ENCODE measurements at places on chromosomes 6 and 20. TPM values are rescaled to one million over a fixed set of nuclear protein-coding genes. Genes with fewer than 3 reads are reported as not detected.

DNA sequence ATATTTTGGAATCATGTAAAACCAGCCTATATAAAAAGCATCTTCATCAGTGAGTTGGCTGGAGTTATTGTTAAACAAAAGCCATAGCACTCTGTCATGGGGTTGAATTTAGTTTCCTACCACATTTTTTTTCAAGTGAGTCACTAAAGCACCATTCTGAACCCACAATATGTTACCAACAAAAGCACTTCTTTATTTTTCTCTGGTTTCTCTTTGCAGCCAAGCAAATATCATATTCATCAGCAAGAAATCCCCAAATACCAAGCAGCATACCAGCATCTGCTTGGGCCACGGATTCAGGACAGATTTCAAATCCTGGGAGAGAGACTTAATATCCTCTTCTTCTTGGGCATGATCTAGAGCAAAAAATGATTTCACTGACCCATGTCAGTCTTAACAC is 441.4 kb downstream of the BCKDHB start:
- no peak for DNase-seq

DNA sequence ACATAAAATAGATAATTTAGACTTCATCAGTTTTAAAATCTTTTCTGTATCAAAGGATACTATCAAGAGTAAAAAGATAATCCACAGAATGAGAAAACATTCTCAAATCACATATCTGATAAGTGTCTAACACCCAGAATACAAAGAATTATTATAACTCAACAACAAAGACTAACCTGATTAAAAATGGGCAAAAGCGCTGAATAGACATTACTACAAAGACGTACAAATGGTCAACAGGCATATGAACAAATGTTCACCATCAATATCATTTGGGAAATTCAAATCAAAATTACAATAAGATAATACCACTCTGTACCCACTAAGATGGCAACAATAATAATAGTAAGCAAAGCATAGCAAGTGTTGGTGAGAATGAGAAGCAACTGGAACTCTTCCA is 503.8 kb downstream of the CDH26 start:
- DNase-seq = no peak

DNA sequence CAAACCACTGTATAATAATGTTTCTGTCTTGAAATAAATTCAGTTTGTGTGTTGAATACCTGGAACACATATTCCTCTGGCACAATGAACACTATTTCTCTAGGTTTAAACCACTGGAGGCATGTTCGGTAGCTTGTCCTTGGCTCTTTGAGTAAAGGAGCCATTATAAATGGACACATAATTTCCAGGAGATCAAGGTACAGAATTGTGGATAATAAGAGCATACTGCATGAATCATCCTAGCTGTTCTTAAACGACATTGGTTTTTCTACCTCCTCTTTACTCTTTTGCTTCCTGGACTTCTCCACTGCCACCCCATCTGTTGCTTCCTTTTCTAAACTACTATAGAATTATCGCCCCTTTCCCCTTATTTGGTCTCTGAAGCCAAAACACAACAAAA is 1.2 kb downstream of the CENPW start:
- DNase-seq = no peak

DNA sequence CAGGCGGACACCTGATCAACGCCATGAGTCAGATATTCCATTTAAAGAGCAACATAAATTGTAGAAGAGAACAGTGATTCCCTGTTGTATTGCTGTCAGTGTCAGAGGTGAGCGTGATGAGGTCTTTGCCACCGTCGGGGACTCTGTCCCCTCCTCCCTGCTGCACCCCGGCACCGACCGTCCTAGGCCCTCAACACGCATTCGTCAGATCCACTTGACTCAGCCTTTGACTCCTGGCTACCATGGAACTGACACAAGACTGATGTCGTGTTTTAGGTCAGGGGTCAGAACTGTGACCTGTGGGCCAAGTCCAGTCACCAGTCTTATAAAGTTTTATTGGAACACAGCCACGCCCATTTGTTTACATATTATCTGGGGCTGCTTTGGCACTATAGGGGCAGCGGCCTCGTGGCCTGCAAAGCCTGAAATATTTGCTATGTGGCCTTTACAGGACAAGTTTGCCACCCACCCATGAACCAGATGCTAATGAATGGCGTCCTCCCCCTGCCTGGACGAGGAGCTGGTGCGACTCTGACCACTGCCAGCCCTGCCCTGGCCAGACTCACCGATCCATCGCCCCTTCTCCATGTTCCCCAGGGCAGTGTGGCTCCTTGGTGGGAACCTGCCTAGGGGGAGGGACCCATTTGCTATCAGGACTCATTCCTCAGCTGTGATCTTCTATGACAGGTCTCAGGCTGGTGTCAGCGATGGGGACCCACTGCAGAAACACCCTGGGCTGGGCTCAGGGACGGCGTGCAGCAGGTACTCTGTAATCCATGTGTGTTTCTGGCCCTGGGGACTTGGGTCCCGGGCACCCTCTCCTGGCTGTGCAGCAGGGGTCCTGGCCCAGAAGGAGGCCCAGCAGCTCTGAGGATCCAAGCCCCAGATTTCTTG is 37.5 kb upstream of the PHACTR3 start:
- DNase-seq = no peak

DNA sequence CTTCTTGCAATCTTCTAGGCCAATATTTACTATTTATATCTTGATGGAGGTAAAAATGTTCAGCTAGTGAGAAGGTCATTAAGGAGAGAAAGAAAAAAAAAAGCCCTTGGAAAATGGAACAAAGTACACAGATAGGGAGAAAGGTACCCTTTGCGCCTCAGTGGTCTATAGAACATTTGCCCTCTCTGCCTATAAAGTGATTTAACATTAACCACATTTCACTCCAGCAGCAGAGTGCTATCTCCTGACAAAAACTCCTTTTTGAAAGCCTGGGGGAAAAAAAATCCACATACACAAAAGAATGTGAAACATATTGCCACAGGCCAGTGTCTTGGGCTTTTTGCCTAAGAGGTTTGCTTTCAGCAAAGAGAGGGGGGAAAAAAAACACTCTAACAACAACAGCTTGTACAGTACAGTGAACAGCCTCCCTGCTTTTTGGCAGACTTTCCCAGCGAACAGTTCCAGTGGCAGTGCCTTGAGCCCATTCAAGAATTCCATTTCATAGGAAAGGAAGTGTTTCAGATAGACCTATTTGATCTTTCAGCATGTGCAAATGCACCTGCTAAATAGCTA is 695 bp downstream of the ARHGAP18 start:
- DNase-seq = no peak

GRCh38 chr6:10030942-10031537 is 383.8 kb downstream of the TFAP2A start:
- DNase-seq = no peak

GRCh38 chr20:56987986-56988385 is 278.5 kb downstream of the BMP7 start:
- no peak for DNase-seq

GRCh38 chr20:44746367-44747165 is 901 bp downstream of the KCNK15 start:
- no peak for DNase-seq

- DNase-seq = no peak
Observed at GRCh38 chr6:142357879-142358278, 56.1 kb downstream of the ADGRG6 start.

GRCh38 chr6:169142538-169142844 is 111.2 kb downstream of the THBS2 start:
- no peak for DNase-seq

DNA sequence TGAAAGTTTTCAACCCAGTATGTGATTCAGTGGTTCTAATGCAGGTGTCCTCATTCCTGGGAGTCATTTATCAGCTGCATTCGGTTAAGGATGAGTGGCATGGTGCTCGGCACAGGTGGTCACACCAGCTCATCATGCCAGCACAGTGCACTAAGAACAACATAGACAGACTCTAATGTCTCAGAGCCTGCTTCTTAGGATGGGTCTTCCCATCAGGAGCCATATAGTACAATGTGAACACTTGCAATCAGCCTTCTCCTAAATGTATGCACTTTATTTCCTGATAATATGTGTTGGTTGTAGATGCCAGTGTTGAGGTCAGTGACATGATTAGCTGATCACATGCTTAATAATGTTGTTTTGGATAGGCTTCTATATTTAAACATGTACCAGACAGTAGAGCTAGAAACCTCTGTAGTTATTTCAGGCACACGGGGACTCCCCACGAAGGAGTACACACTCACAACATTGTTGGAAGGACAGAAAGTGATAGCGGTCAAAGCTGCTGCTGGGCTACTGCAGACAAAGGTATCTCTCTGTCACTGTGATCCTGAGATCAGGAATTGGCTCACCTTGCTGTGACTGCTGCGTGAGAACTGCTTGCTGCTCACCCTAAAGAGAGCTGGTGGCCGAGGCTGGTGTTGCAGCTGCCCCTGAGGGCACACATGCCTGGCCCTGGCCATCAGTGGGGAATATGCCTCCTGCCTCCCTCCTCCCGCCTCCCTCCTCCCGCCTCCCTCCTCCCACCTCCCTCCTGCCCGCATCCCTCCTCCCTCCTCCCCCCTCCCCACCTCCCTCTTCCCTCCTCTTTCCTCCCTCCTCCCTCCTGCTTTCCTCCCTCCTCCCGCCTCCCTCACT is 195.4 kb downstream of the SMOC2 start:
- DNase-seq = no peak

DNA sequence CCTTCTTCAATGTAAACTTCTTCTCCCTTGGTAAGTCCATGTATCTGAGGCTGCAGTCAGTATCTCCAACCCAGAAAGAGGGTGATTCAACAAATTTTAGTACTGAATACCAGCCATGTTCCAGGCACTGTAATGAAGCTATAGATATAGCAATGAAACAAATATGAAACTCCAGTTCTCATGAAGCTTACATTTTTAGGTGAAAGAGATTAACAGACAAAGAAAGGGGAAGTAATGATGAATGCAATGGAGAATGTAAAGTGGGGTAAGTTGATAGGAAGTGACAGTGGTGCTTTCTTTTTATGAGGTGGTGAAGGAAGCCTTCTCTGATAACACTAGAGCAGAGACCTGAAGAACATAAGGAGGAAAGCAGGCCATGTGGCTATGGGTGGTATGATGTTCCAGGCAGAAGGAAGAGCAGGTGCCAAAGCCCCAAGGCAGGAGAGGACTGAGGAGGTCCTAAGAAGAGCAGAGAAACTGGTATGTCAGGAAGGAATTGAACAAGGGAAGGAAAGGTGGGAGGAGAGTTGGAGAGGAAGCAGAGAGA is 143.6 kb downstream of the TFAP2B start:
- DNase-seq = no peak

DNA sequence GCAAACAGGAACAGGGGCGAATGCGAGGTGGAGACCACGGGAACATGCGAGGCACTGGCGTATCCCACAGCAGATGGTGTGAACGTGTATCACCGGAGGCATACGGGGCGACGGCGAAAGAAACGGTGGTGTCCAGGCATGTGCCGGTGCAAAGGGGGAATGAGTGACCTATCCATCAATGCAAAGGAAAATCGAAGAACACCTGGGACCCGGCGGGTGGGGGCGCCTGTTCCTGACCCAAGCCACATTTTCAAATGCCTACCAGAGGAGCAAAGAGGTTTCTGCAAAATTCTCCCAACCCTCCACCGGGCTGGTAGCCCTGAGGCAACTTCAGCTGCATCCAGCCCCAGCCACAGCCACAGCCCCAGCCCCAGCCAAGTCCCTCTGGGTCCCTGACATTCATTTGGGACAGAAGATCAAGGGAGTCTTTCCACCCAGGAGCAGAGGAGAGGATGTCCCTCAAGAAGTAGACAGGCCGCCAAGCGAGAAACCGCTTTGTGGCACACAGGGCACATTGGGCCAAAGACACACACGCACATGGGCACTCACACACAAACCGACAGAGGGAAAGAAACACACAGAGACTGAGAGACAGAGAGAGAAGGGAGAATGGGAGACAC is 164.0 kb upstream of the ZNF337 start:
- DNase-seq = no peak

GRCh38 chr6:6885521-6886170 is 222.1 kb upstream of the RREB1 start:
- DNase-seq = peak; percentile 80

GRCh38 chr6:8651998-8652397 is 216.7 kb upstream of the SLC35B3 start:
- DNase-seq = no peak

DNA sequence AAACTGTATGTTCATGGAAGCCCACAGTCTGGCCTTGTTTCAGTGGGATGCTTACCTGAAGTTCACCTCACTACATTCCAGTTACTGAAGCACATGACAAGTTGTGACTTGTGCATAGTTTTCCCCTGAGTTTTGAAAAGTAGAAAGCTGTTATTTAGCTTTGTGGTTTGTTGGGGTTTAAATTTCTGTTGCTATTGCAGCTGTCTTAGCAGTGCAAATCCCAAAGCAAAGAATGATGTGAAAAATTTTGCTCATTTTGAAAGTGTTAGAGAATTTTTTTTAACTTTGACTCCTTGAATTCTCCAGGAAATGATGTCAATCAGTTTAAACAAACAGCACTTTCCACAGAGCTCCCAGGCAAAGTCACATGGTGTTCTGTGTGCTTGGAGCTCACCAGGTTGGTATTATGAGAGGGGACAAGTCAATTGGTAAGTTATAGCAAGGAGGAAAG is 268.4 kb downstream of the ADGRG6 start:
- no peak for DNase-seq

CTCFL gene
- not detected for total RNA-seq

KHDRBS2 gene
- total RNA-seq = 3.0 TPM

OR2H1 gene
- not detected for total RNA-seq

UCKL1 gene
- 29.6 TPM for total RNA-seq

PSORS1C1 gene
- total RNA-seq = 2.3 TPM

MMP24 gene
- total RNA-seq = 0.50 TPM

Measured in adrenal gland (tissue), 19 donors.